ENCODE measurements at places on chromosomes 6 and 20.

DNA sequence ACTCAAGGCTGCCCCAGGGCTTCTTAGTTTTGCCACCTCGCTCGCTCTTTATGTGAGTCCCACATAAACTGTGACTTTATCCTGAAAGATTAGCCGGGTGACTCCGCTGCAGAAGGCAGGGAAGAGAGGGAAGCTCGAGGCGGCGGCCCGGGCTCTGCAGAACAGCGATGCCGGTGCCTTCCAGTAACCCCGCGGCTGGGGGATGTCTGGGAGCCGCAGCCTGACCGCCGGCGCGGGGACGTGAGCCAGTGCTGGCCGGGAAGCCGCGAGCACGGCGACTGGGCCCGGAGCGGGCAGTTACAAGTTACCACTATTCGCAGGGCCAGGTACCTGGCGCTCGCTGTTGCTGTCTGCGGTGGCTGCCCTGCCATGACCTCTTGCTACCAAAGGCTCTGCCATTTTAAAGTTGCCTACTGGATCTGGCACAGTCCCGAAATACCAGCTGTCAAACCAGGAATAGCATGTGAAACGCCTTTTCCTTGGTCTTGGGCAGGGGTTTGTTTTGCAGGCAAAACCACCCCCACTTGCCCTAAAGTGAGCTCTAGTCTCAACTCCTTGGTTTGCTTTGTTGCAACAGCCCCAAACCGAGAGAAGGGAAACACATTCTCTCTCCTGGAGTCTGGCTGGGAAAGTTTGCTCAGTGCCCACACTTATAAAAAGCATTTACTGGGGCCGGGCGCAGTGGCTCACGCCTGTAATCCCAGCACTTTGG lies 124.0 kb upstream of the SLC2A12 start:
- DNase-seq: peak; percentile 26

GRCh38 chr6:51725155-51725554 lies 362.3 kb downstream of the PKHD1 start:
- DNase-seq: no peak

GRCh38 chr20:62216636-62217566 lies 3.2 kb downstream of the HRH3 start:
- DNase-seq: no peak

GRCh38 chr6:158798311-158798710 lies 20.9 kb downstream of the EZR start:
- DNase-seq: no peak

GRCh38 chr6:75052491-75052890 lies 153.4 kb downstream of the COL12A1 start:
- DNase-seq: no peak

- no peak for DNase-seq
These were observed 5.1 kb upstream of the HELZ2 start for GRCh38 chr20:63579017-63579694.
